ENCODE measurements at places on chromosomes 16 and 17.

DNA sequence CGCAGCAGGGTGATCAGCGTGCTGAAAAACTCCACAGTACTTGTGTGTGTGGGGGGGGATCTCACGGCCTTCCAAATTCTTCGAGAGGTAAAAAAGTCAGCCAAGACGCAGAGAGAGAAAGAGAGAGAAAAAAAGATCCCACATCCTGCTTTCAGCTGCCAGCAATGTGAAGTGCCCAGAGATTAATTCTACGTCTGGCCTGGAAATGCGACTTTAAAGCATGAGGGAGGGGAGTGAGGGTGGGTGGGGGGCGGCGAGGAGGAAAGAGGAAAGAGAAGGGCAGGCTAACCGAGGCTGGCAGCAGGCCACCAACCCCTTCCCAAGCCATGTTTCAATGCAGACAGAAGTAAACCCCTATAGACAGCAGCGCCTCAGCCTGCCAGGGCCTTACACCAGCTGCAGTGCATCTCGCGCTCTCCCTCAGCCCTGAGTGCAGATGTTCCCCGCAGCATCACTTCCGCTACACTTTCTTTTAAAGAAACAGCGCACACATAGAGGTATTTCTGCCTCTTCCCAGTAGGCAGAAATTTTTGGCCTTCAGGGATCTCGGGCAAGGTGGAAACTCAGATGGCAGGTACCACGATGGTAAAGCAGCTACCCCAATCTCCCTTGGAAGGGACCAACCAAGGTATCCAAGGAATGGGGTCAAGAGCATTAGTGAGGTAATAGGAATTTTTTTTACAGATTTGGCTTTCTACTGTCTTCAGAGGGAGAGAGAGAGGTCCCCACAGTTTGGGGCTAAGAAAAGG is 87.8 kb downstream of the SMG6 start:
- DNase-seq = peak; percentile 42

DNA sequence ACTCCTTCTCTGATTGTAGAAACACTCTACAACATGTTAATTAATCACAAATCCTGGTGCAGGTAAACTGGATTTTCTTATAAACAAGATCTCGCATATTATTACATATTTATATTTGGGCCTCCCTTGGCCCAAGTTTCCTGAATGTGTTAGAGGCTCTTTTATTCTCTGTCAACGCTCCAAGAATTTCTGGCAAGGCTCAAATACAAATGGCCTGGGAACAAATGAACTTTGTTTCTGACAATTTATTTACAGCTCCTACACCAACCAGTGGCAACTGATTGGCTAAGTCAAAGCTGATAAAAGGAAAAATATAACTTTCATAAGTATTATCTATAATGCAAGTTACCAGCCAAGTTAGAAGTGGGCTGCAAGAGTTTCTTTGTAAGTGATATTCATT is 64.9 kb upstream of the CORO6 start:
- no peak for DNase-seq

- DNase-seq = no peak
Observed at GRCh38 chr16:85652431-85653221, 36.1 kb downstream of the GINS2 start.

- no peak for DNase-seq
Observed at GRCh38 chr16:67773099-67773498, 33.3 kb downstream of the RANBP10 start.

DNA sequence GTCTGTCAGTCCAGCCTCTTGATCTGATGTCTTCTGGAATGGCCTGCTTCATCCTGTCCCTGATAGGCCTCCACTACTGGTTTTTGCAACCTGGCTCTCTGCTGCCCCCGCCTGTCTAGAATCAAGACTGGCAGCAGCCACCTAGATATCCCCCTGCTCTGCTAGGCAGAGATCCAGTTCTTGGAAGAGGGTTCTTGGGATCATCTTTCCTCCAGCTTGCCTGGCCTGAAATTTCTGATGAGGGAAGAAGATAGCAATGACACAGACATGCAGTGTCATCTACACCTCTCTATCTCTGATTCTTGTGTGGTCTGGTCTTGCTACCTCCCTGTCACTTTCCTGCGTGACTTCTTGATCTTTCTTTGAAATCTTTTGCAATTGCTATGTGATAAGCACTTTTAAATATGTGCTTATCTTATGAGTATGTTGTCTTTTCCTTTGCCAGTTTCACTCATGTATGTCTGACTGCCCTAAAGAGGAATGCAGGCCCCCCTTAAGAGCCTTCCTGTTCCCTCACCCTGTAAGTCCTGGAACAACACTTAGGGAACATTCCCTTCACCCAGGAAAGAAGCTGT is 20.3 kb upstream of the NFATC3 start:
- DNase-seq = peak; percentile 48

- no peak for DNase-seq
Observed at GRCh38 chr17:45433159-45433535, 477 bp upstream of the ARHGAP27 start.

- no peak for DNase-seq
Observed at GRCh38 chr16:74633686-74634085, 26.8 kb upstream of the GLG1 start.

- no peak for DNase-seq
Observed at GRCh38 chr17:39679521-39680192, 8.2 kb downstream of the PGAP3 start.

DNA sequence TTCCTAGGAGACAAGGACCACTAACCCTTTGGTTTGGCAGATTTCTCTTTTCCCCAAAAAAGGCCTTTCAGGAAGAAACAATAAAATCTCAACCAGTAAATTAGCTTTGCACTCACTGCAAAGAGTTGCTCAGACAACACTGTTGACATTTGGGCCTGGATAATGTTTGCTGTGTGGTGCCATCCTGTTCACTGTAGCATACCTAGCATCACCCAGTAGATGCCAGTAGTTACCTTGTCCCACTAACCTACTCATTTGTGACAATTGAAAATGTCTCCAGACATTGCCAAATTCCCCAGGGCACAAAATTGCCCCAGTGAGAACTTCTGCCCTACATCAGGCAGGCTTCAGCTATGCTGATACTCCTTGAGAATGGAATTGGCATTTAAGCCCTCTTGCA is 177.0 kb upstream of the ERCC4 start:
- no peak for DNase-seq

DNA sequence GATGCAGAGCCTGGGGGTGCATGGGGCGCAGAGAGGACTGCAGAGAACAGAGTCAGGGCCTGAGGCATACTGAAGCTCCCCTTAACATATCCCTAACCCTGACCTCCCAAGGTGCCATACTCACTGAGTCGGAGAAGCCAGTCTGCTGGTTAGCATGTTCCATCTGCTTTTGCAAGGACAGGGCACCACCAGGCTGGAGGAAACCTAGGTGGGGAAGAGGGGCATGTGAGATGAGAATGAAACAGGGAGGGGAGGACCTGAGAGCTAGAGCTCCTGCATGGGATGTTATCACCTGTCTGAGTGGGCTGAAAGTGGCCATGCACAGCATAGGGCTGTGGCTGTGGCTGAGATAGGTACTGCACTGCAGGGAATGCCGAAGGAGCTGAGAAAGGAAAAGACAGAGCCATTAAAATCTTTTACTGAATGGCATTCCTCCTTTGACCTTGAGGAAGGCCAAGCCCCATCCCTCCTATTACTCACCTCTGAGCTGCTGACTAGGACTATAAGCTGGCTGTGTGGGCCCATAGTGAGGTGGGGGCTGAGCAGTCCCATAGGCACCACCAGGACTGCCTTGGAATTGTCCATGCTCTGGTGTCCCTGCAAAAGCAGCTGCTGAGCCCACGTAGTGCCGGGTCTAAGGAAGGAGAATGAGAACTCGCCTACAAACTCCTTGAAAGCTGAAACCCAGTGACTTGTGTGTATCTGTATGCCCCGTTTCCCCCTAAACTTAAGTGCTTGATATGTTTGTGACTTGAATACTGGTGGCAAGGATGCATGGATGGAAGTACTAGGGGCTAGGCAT is 1.9 kb downstream of the GPS2 start:
- DNase-seq = no peak

DNA sequence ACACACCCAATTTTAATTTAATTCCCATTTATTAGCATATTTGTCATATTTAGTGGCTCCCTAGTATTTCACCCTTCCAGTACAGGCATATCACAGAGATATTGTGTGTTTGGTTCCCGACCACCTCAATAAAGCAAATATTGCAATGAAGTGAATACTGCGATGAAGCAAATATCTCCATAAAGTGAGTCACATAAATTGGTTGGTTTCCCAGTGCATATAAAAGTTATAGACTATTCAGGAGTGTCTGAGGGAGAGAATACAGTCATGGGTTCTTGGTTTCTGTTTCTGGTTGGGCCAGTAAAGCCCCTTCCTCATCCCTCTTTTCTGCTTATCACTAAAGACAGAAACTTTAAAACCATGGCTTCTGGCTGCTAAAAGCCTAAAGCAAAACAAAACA is 295.4 kb upstream of the AXIN2 start:
- no peak for DNase-seq

DNA sequence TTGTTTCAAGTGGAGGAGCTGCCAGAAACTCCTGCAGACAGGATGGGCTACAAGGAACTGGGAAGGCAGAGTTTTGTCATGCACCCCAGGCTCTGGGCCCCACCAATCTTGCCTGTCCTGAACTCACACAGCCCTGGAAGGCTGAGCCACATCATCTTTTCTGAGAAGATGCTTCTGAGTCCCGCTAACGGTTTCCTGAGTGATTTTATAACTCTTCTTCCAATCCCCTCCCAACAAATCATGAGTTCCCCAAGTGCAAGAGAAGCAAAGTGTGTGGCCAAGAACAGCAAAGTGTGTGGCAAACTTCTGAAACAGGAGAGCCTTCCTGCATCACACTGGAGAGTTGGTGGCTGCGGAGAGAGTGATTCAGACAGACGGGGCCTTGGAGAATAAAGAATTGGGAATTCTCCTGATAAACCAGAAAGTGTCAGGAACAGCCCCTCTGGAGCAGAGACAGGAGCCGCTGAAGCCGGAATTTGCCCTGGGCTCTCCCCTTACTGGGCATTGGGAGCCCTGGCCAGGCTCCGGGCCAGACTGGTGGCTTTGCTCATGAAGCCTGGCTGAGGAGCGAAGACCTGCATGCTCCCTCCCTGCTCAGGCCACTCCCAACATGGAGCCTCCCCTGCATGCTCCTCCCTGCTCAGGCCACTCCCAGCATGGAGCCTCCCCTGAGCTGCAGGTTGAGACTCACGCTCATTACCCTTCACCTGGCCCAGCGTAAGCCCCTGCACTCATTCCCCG is 47.2 kb downstream of the PITPNM3 start:
- no peak for DNase-seq

- DNase-seq = no peak
Observed at GRCh38 chr17:83185023-83186002, 105.9 kb downstream of the METRNL start.

DNA sequence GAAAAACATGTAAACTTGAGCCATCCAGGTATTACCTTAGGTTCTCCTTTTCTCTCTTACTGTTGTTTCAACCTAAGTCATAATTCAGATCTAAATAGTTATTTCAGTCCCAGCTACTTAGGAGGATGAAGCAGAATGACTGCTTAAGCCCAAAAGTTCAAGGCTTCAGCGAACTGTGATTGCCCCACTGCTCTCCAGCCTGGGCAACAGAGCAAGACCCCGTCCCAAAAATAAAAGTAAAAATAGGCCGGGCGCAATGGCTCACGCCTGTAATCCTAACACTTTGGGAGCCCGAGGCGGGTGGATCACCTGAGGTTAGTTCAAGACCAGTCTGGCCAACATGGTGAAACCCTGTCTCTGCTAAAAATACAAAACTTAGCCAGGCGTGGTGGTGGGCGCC is 9.6 kb downstream of the MEIOB start:
- DNase-seq = no peak

GRCh38 chr17:37490022-37490587 is 414 bp downstream of the DUSP14 start:
- DNase-seq = peak; percentile 54

DNA sequence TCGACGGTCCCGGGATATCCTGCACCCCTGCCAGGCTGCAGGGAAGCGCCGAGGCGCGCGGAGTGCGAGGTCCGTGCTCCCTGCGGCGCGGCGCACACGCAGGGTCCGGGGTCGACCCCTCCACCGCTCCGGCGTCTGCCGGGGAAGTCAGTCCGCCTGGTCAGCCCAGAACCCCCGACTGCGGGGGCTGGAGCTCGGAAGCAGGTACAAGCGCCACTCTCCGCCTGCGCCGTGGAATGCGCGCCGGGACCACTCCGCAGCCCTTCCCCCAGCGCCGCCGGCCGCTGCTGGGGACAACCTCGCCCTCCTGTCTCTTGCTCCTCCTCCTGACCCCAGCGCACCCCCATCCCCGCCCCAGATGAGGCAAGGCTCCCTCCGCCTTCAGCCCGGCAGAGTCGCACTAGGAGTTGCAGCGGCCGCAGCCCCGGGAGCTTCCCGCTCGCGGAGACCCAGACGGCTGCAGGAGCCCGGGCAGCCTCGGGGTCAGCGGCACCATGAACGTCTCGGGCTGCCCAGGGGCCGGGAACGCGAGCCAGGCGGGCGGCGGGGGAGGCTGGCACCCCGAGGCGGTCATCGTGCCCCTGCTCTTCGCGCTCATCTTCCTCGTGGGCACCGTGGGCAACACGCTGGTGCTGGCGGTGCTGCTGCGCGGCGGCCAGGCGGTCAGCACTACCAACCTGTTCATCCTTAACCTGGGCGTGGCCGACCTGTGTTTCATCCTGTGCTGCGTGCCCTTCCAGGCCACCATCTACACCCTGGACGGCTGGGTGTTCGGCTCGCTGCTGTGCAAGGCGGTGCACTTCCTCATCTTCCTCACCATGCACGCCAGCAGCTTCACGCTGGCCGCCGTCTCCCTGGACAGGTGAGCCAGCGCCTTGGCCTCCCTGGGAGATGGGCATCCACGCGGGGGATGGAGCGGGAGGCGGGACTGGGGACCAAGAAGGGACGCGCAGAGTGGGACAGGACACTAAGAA is at the start of gene GALR2:
GALR2 (plus strand) TSS at position 392 of the 974 bp plus-strand sequence; CDS start at position 495, 103 bp downstream.
- DNase-seq = no peak

DNA sequence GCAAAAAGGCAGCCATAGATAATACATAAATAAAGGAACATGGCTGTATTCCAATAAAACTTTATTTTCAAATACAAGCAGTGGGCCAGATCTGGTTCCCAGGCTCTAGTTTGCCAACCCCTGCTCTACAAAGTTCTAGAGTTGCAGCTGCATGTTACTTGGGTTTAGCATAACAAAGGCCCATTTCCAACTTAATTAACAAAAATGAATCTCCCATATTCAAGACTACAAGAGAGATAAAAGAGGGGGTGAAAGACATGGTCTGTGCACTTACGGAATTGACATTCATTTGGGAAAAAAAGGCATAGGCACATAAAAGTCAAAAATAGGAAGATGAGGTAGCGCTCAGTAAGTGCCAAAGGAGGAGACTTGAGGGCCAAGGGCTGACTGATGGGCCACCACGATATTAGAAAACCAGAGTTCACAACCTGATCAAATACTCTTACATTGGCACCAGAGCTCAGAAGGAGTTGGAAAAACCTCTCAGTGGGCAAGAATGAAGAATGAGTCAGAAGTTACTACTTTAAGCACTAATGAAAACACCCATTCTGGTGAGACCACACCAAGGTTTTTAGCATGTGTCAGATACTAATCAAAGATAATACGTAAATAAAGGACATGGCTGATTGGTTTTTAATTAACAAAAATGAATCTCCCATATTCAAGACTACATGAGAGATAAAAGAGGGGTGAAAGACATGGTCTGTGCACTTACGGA is 164.0 kb downstream of the VPS53 start:
- DNase-seq = no peak

GRCh38 chr16:67746846-67747245 is 27.7 kb upstream of the GFOD2 start:
- DNase-seq = no peak

Data from stimulated activated CD8-positive, alpha-beta memory T cell treated with anti-CD3 and anti-CD28 coated beads, Interleukin-4, amount 100 ng/mL, for 4 hours (primary cell).